CD4-positive, alpha-beta T cell (primary cell): ENCODE measurements at places on chromosomes 1 and 21. TPM values are rescaled to one million over a fixed set of nuclear protein-coding genes. Genes with fewer than 3 reads are reported as not detected.

The DISC1 gene
- total RNA-seq: 20.0 TPM

The HIPK1 gene
- total RNA-seq: 251 TPM

The PSRC1 gene
- 0.91 TPM for total RNA-seq

The GRIK3 gene
- total RNA-seq: not detected
